CD8-positive, alpha-beta T cell (primary cell): ENCODE measurements at places on chromosomes 11 and 22.

DNA sequence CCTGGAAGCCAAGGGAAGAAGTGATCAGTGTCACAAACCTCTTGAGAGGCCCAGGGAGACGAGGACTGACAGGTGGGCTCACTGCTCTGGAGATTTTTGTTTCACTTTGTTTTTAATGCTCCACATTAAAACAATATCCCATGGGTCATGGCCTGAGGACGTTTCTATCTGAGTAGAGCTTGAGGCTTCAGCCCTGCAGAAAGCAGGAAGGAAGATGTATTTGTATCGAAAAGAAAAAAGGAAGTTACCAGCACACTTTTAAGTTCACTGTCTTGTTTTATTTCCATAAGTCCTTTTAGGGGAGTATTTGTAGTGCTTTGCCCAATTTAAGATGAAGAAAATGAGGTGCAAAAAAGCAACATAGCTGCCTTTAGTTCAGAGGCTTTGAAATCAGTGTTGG is 191.1 kb downstream of the GRIK4 start:
- DNase-seq = no peak

DNA sequence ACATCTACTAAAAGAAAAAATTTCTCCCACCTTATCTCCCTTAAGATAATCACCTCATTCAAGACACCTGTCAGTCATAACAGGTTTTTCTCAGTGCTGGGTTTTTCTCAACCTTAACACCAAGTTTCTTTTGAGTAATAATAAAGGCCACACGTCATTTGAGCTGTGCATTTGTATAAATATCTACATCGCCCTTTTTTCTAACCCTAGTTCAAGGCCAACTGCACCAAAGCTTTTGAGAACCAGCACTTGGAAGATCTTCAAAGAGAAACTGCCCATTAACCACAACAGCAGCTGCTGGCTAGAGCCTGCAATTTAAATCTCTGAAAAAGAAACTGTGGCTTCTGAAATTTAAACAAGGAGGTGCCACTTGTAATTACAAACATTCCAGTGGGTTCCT is 6.9 kb downstream of the CADM1 start:
- no peak for DNase-seq

DNA sequence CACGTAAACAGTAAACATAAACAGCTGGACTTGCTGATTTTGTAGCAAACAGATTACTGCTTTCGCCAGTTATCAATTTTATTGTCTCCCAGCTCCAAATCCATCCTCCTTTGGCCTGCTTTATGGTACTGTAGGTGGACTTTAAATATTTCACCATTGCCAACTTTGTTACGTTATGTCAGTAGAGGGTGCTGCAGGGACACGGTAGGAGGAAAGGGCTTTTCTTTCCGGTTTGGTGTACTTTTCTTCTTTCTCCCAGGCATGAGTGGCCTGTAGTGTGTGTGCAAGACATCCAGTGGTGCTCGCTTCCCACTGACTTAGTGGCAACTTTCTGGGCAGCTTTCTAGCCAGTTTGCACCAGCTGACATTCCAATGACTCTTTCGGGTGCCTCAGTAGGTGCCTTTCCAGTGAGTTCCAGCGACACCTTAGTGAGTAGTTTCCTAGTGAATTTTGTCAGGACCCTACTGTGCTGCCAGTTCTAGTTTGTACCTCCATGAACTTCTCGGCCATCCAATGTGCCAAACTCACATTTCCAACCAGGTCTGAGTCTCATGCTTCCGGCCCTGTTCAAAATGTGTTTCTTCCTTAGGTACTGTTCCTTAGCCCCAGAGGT is 267.6 kb upstream of the TENM4 start:
- no peak for DNase-seq

DNA sequence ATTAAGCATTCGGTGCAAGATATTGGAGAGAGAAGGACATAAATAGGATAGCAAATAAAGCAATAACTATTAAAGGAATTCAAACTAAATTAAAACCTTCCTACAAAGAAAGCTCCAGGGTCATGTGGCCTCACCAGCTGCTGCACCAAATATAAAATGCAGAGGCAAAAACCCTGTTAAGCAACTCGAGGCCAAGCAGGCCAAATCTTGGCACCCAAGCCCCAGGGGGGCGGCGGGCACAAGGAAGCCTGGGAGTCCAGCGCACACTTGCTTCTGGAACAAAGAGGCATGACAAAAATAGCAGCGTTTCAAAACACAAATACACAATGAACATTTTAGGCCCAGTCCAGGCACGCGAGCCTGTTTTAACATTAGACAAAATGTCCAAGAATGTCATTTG is 20.8 kb downstream of the KRTAP5-6 start:
- DNase-seq = no peak

- no peak for DNase-seq
Observed at GRCh38 chr11:35063488-35063931, 75.5 kb upstream of the CD44 start.

DNA sequence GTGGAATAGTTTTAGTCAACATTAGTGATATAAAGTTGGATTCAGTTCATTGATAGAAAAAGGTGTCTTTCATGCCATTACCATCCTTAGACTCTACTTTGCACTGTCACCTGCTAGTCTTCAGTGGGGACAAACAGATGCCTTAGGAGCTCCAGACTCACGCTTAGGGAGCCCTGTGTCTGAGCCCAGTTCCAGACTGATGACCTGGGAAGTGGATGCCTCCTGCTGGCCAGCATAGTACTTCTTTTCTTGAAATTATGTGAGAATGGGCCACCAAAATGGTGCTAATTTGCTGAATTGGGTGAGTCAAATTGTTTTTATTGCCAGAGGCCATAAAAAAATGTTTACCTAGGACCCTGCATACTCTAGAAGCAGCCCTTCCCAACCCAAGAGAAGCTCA is 53.9 kb downstream of the NOX4 start:
- DNase-seq = no peak

DNA sequence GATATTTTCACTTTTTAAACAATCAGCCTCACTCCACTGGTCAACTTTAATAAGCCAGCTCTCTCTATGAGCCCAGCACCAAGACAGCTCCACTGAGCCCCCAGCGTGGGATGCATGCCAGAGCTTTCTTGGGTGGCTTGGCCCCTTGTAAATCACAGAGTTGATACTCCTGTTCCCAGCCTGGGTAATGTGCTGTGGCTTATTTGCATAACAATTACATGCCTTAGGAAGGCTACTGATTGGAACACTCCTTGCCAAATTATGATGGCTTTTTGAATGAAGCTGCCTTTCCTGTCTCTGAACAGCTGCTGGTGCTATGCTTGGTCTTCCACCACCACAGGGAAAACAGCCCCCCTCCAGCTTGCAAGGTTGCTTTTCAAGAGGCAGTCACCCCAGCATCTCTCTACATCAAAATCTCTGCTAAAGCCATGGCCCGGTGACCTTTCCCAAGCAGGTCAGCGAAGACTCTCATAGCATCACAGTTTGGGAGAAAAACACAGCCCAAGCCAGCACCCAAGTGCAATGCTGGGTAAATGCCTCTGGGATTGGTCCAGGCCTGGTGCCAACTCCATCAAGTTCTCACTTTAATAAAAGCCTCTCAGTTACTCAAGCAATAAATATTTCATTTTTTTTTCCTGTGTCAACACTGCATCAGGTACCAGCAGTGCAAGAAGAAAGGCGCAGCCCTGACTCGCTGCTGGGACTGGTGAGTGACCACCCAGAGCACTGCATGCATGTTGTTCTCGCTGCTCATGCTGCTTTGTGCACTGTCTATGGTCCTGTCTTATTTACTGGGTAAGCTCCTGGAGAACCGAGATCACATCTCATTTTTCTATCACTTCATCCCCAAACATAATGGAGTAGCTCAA is 549.3 kb downstream of the OPCML start:
- DNase-seq = no peak
